ENCODE measurements at places on chromosomes 3 and 15.

GRCh38 chr3:71652781-71653413 is 69.4 kb upstream of the FOXP1 start:
- DNase-seq, result no peak

DNA sequence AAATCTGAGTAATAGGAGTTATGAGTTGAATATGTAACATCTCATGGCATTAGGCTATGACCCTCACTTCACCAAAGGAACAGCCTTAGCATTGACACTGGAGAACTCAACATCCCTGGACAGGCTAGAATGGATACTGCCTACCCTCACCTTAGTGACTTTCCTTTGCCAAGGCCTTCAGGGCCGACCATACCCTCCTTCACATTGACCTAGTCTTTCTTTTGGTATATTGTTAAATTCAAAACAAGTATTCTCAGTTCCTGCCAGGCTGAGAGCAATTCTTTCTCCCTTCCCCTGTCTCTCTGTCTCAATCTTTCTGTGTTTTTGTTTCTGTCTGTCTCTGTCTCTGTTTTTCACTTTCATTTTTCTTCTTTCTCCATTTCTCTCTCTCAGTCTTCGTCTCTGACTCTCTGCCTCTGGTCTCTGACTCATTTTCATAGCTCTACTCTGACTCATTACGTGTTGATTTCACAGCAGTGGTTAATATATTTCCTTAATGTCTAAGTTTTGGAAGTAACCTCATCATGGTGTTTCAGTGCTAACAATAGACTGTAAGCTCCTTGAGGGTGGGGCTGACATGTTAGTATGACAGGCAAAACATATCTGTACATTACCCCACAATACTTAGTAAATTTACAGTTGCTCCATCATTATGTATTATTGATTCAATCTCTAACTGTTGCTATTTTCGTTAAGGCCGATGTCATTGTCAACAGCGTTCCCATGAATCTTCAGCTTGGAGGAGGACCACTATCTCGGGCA is 32.5 kb downstream of the PARP15 start:
- no peak for DNase-seq

DNA sequence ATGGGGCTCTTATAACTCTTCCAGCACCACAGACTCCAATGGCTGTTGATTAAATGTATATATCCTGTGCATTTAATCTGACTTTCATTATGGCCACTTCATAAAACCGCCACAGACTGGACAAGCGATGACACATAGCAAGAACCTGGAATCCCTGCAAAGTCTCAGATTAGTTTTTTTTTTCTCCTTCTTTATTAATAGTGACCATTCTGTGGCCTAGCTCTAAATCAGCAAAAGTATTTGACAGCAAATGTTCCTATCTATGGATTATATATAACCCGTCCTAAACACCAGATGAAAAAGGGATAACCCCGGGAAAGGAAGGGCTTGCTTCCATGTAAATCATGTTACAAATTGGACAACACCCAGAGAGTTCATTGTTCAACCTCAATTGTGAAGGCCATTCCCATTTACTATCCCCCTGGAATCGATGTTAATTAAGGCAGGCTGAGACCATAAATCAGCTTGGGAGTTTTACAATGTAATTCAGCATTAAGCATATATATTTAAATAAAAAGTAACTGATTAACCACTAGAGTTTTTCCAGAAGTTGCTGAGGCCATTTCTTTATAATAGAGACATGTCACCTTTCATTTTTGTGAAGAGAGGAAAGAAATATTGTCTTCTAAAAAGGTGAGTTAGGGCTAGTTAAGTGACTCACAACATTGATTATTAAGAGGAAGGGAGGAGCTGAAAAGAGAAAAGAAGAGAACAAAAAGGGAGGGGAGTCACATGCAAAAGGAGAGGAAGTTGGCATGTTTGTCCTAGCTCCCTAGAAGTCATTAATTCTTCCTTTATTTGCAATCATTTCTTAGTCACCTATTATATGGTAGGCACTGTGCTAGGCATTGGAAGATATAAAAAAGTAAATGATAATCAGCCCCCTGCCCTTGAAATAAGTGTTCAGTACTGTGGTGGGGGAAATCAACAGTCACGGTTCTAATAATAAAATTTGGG is 26.2 kb downstream of the ALDH1A2 start:
- DNase-seq, result no peak

DNA sequence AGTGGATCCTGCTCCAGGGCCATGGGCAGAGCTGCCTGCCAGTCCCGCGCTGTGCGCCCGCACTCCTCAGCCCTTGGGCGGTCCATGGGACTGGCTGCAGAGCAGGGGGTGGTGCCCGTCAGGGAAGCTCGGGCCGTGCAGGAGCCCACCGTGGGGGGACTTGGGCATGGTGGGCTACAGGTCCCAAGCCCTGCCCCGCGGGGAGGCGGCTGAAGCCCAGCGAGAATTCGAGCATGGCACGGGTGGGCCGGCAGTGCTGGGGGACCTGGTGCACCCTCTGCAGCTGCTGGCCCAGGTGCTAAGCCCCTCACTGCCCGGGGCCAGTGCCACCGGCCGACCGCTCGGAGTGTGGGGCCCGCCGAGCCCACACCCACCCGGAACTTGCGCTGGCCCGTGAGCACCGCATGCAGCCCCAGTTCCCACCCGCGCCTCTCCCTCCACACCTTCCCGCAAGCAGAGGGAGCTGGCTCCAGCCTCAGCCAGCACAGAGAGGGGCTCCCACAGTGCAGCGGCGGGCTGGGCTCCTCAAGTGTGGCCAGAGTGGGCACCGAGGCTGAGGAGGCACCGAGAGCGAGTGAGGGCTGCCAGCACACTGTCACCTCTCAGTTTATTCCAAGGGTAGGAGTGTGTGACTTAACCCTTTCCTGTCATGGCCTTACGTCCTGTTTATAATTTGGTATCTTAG is 129.3 kb downstream of the TMEM108 start:
- DNase-seq, result no peak

- no peak for DNase-seq
Observed at GRCh38 chr15:51830276-51830806, 888 bp downstream of the TMOD3 start.

- no peak for DNase-seq
Observed at GRCh38 chr3:16486201-16486600, 27.3 kb downstream of the RFTN1 start.

GRCh38 chr15:56202701-56203100 is 41.0 kb downstream of the RFX7 start:
- DNase-seq, result no peak

DNA sequence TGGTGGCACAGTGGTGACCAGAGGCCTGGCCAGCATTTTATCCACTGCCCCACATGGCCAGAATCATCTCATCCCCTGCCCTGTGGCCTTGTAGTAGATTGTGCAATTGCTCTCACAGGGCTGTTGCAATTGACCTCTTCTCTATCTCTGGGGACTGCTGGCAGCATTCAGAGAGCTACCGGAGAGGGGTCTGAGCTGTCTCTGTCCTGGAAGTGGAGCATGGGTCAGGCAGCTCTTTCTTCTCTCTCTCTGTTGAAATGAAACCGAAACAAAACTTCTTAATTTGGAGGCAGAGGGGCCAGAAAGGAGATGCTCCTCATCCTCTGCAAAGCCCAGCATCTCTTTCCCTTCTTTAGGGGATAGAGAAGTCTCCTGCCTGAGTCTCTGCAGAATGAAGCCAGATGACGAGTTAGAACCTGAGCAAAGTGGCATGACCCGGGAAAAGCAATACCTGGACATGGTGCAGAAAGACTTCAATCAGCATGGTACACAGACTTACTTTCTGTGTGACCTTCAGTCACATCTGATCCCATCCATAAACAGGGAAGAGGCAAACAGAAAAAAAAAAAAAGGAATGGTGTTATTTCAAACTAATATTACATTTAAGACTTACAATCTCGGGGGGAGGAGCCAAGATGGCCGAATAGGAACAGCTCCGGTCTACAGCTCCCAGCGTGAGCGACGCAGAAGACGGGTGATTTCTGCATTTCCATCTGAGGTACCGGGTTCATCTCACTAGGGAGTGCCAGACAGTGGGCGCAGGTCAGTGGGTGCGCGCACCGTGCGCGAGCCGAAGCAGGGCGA is 144.5 kb upstream of the BCL6 start:
- DNase-seq, result no peak

GRCh38 chr15:41866263-41866703 is 27.6 kb downstream of the SPTBN5 start:
- DNase-seq, result no peak

- no peak for DNase-seq
Observed at GRCh38 chr3:161550491-161551195, 54.0 kb downstream of the OTOL1 start.

GRCh38 chr3:63051920-63052319 is 176.7 kb upstream of the CADPS start:
- DNase-seq, result no peak

DNA sequence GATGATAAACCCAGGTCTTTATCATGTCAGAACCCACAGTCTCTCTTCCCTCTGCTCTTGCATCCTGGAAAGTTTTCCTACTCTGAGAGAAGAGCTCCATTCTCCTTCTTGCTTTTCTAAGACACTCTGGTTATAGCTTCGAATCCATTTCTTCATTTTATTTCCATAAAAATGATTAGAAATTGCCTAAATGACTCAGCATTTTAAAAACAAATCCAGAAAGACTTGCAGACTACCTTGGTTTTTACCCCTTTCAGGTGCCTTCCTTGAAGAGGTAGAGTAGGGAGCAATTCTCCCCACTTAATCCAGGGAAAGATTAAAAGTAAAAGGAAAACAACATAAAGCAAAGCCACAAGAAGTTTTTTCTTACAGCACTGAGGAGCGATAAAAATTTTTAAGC is 1256.0 kb downstream of the ROBO1 start:
- DNase-seq, result no peak

DNA sequence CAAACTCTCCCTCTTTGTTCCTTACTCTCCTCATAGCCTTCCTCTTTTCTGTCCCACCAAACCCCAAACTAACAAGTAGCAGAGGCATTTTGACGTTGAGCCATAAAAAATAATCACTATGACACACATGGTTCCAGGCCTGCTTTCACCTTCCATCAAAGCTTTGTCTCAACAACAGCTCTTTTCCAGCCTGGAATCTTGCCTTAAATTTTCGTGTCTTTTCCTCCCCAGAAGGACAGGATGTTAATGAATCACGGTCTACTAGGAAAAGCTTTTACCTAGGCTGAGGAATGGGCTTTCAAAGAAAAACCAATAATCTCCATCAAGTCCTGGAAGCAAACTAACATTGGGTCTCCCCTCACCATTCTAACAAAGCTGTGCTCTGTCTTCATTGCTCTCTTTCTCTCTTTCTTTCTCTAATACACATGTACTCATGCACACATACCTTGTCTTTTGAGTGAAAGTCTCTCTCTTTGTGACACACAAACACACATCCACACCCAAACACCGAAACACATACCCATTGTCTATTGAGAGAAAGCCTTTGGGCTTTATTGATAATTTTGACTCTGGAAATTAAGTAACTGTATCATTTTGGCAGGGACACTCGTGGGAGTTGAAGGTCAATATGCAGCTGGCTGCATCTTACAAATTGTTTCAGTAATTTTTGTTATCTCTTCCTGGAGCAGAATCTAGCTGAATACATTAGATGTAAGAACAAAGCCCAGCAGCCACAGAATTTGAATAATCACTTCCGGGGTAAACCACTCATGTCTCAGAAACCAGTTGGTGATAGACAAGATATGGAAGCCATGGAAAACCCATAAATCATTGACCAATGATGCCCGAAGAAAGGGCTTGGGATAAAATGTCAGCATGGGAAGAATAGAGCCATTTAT is 107.4 kb upstream of the SLC4A7 start:
- no peak for DNase-seq

- DNase-seq, result no peak
Observed at GRCh38 chr3:120763601-120764000, 21.1 kb downstream of the GTF2E1 start.

GRCh38 chr3:132399054-132399929 is 18.0 kb upstream of the DNAJC13 start:
- DNase-seq, result peak; percentile 61

DNA sequence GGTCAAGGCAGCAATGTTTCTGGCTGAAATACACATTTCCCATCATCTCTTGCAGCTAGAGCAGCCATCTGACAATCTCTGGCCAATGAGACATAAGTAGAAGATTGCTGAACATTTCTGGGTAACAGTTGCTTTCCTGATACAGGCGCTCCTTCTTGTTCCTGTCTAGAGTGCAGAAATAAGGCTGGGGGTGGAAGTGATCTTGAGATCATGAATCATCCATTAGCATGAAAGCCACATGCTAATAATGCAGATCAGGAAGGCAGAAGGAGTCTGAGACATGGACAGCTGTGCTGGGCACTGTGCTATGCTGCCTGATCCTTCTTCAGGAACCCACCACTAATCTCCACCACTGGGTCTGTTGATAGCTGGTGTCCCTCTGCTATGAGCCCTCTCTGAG is 14.8 kb upstream of the TMEM108 start:
- no peak for DNase-seq

- DNase-seq, result no peak
Observed at GRCh38 chr3:108271626-108272025, 24.7 kb upstream of the HHLA2 start.

DNA sequence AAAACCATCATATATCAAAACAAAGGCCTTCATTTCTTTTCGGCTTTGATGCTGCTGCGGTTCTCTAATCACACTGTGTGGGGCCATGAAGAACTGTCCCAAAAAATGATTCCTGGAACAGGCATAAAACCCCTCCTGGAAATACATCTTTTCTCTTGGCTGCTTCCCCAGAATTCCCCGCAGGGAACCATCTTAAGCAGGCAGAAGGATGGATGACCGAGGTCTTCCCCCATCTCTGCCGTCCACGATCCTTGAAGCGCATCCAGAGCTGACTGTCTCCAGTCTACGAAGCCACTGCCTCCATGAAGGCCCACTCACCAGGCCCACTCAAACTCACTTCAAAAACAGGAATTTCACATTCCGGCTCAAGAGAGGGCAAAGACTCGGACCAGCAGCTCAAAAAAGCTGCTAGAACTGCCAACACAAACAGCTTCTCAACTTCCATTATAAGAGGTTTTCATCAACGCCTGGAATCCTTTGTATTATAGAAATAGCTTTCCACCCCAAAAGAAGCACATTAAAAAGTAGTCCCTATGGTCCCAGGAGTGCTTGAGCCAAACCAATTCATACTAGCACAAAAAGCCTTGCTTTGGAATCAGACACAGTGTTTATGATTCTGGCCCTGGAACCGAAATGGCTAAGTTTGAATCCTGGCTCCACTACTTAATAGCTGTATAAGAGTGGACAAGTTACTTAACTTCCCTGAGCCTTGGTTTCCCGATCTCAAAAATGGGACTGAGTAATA is 487.5 kb upstream of the WNT5A start:
- no peak for DNase-seq

DNA sequence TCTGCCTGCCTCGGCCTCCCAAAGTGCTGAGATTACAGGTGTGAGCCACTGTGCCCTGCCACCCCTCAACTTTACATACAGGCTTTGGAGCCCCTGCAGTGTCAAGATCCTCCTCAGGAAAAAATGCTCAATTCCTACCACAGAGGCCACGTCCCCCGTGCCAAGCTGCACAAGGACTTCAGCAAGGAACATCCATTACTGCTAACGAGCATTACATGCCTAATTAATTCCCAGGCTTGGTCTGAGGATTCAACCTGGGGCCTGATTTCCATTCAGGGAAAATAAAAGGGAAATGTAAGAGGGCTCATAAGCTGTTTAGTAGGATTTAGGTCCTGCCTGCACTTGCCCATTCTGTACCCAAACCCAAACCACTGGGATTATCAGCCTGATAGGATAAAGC is 161.4 kb downstream of the RAB11A start:
- no peak for DNase-seq

Measured in NCI-H446 (cell line).